ENCODE measurements at places on chromosomes 6 and 20. TPM values are rescaled to one million over a fixed set of nuclear protein-coding genes. Genes with fewer than 3 reads are reported as not detected.
A peak's percentile ranks its signal among the peaks of the same experiment; 100 is the strongest.

Gene TOX2
- polyA plus RNA-seq, result 1.7 TPM

Gene FAM110A
- polyA plus RNA-seq, result 12.1 TPM

Gene TCP1
- 215 TPM for polyA plus RNA-seq

Gene RFX6
- polyA plus RNA-seq, result 0.73 TPM

Gene BPIFA3
- polyA plus RNA-seq, result not detected

Gene EYS
- polyA plus RNA-seq, result not detected

Gene CDKN1A
- polyA plus RNA-seq, result 257 TPM

Gene SLC17A3
- not detected for polyA plus RNA-seq

Gene PHIP
- polyA plus RNA-seq, result 31.8 TPM

DNA sequence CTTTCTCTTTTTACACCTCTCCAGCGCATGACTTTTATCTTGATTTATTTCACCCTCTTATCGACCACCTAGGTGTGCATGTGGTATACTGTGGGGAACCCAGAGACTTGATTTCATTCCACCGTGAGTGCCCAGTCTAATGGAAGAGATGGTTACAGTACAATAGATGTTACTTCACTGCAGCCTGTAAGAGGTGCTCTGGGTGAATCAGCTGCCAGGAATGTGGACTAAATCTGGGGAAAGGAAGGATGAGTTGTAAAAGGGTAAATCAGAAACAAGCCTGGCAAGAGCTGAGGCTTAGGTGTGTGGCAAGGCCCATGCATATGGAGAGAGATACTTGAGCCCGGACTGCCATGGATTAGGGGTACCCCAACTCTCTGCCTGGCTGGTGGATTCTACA, 7.4 kb downstream of the STK35 start:
- peaks cover 5% of the 10 kb centered on the region for H3K36me3 ChIP-seq
- peaks cover 20% of the 10 kb centered on the region for H3K4me1 ChIP-seq
- no peaks in the 10 kb centered on the region for H3K27me3 ChIP-seq
- no peak for DNase-seq
- H3K4me3 ChIP-seq, result no peak overlapping the region

DNA sequence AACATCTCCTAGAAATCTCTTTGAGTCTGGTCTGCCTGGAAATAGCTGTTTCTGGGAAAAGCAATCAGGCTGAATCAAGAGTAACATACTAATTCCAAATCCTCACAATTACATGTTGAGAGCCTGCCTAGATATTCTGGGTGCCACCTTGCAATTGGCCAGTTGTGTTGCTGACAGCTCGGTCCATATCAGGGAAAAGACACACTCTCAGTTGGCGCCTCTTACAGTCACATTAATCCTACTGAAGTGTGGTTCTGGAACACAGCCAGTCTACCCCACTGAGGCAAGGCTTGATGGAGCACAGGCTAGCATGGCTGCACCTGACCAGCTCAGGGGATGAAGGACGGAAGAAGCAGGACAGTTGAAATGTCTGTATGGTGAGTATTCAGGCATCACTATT, 121.4 kb upstream of the TAB2 start:
- H3K4me3 ChIP-seq, result no peak overlapping the region
- H3K27ac ChIP-seq, result no peak overlapping the region
- H3K36me3 ChIP-seq, result no peaks in the 10 kb centered on the region
- no peak for DNase-seq
- no peaks in the 10 kb centered on the region for H3K27me3 ChIP-seq

- no peaks in the 10 kb centered on the region for H3K36me3 ChIP-seq
- peak overlapping the region; percentile 27 for H3K4me3 ChIP-seq
- H3K4me1 ChIP-seq, result peaks cover 53% of the 10 kb centered on the region
Observed at GRCh38 chr20:31572042-31572700, 32.9 kb upstream of the ID1 start.

DNA sequence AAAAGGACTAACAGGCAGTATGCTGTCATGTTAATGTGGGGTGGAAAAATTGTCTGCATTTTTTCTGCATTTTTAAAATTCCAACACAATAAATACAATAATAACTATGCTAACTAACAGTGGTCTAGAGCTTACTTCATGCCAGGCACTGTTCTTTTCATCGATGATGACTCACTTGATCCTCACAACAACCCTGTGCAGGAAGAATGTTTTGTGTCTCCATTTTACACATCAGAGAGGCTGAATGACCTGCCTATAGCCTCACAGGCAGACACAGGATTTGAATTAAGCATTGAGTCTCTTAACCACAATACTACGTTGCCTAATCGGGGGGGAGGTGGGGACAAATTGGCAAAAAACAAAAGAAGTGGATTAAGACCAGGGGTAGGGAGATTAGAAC, 26.9 kb upstream of the FANCE start:
- H3K4me3 ChIP-seq, result no peak overlapping the region
- no peaks in the 10 kb centered on the region for H3K4me1 ChIP-seq
- H3K36me3 ChIP-seq, result peaks cover 15% of the 10 kb centered on the region
- no peak for DNase-seq
- no peak overlapping the region for H3K27ac ChIP-seq
- no peaks in the 10 kb centered on the region for H3K27me3 ChIP-seq

GRCh38 chr6:33424855-33425667, 5.2 kb downstream of the SYNGAP1 start:
- H3K27ac ChIP-seq, result peak overlapping the region; percentile 99
- no peaks in the 10 kb centered on the region for H3K27me3 ChIP-seq
- peak overlapping the region; percentile 46 for H3K4me3 ChIP-seq
- peaks cover 3% of the 10 kb centered on the region for H3K4me1 ChIP-seq

DNA sequence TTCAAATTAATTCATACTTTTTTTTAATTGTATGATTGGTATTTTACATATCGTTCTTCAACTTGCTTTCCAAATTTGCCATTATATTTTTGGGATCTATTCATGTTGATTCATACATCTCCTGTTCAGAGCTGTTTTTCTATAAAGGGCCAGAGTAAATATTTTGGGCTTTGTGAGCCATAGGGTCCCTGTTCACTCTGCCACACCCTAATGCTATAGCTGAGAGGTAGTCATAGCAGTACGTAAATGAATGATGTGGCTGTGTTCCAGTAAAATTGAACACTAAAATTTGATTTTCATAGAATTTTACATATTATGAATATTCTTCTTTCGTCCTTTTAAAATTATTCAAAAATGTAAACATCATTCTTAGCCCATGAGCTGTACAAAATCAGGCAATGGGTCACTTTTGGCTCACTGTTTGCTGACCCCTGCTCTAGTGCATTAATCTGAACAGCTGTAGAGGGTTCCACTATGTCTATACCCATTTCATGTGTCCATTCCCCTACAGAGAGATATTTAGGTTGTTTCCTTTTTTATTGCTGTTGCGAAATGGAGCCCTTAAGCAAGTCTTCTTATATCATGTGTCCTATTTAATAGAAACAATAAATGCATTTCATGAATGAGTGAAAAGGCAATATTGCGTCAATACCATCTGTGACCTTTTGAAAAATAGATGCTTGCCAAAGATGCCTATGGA, 136.4 kb upstream of the SALL4 start:
- H3K4me1 ChIP-seq, result no peaks in the 10 kb centered on the region
- no peak overlapping the region for H3K4me3 ChIP-seq
- no peak for DNase-seq
- H3K36me3 ChIP-seq, result no peaks in the 10 kb centered on the region
- no peak overlapping the region for H3K27ac ChIP-seq

DNA sequence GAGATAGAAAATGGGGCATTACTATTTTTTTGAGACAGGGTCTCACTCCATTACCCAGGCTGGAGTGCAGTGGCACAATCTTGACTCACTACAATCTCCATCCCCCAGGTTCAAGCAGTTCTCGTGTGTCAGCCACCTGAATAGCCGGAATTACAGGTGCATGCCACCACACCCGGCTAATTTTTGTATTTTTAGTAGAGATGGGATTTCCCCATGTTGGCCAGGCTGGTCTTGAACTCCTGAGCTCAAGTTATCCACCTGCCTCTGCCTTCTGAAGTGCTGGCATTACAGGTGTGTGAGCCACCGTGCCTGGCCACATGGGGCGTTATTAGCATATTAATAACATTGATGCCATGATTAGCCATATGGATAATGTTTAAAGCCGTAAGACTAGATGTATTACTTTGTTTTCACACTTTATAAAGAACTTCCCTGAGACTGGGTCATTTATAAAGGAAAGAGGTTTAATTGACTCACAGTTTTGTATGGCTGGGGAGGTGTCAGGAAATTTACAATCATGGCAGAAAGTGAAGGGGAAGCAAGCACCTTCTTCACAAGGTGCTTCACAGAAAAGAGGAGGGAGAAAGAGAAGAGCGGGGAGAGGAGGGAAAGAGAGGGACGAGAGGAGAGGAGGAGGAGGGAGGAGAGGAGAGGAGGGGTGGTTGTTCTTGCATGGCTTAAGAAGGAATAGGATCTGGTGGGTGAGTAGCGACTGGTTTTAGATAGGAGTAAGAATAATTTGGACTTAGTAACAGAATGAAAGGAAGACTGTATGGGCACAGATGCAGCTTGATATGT, 51.9 kb downstream of the MYO6 start:
- no peaks in the 10 kb centered on the region for H3K27me3 ChIP-seq
- DNase-seq, result no peak
- H3K36me3 ChIP-seq, result peaks cover 8% of the 10 kb centered on the region
- H3K4me1 ChIP-seq, result no peaks in the 10 kb centered on the region
- H3K4me3 ChIP-seq, result no peak overlapping the region

DNA sequence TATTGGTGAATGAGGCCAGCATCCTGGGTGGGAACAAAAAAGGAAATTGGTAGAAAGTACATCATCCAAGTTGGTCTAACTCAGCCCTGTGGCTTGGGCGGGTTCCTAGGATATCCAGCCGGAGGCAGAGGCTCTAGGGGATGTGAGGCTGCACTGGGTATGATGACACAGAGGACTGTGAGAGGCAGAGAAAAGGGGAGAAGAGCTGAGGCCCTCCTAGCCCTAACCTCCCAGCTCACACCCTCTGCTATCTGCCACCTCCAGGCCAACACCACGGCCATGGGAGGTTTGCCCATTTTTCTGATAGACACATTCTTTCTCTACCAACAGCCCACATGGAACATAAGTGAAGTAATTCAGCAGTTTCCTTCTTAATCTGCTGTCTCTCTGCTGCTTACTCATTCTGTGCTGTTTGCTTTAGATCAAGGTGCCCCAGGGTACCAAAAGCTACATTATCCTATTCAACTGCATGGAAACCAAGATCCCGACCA, 284.4 kb downstream of the ESR1 start:
- DNase-seq, result no peak
- H3K27ac ChIP-seq, result no peak overlapping the region
- no peaks in the 10 kb centered on the region for H3K27me3 ChIP-seq

GRCh38 chr6:68252632-68253031, 382.4 kb upstream of the ADGRB3 start:
- no peak overlapping the region for H3K27ac ChIP-seq
- H3K4me3 ChIP-seq, result no peak overlapping the region
- H3K27me3 ChIP-seq, result no peaks in the 10 kb centered on the region
- H3K4me1 ChIP-seq, result no peaks in the 10 kb centered on the region
- H3K36me3 ChIP-seq, result no peaks in the 10 kb centered on the region

GRCh38 chr6:20599302-20600051, 65.2 kb downstream of the CDKAL1 start:
- H3K27me3 ChIP-seq, result no peaks in the 10 kb centered on the region
- no peak overlapping the region for H3K27ac ChIP-seq
- peaks cover 16% of the 10 kb centered on the region for H3K36me3 ChIP-seq
- no peak overlapping the region for H3K4me3 ChIP-seq
- DNase-seq, result no peak
- no peaks in the 10 kb centered on the region for H3K4me1 ChIP-seq

DNA sequence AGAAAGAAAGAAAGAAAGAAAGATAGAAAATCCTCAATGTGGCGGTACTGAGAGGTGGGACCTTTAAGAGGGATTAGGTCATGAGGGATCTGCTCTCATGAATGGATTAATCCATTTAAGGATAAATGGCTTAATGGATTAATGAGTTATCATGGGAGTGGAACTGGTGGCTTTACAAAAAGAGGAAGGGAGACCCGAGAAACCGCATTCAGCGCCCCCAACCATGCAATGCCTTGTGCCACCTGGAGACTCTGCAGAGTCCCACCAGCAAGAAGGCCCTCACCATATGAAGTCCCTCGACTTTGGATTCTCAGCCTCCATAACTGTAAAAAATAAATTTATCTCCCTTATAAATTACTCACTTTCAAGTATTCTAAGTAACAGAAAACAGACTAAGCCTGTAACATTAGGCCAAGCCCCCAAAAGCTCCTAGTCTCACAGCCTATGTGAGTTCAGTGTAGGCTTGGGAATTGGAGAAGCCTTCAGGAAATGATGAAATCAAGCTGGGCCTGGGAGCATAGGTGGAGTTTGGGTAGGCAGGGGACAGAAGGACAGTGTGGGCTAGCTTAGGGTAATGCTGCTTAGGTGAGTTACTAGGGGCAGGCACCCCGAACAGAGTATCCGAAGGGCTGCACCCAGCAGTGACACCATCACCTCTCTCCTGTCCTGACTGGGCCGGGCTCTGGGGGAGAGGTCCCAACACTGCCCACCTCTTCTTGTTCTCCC, 36.2 kb upstream of the RNF24 start:
- no peaks in the 10 kb centered on the region for H3K27me3 ChIP-seq
- H3K4me1 ChIP-seq, result no peaks in the 10 kb centered on the region
- no peak overlapping the region for H3K4me3 ChIP-seq
- DNase-seq, result no peak
- H3K27ac ChIP-seq, result no peak overlapping the region
- no peaks in the 10 kb centered on the region for H3K36me3 ChIP-seq

- no peaks in the 10 kb centered on the region for H3K27me3 ChIP-seq
- H3K4me1 ChIP-seq, result peaks cover 21% of the 10 kb centered on the region
- no peak overlapping the region for H3K27ac ChIP-seq
- H3K4me3 ChIP-seq, result no peak overlapping the region
Observed at GRCh38 chr20:33441142-33441955, 2.2 kb downstream of the SNTA1 start.

- H3K27ac ChIP-seq, result no peak overlapping the region
- H3K4me1 ChIP-seq, result no peaks in the 10 kb centered on the region
- no peak overlapping the region for H3K4me3 ChIP-seq
Observed at GRCh38 chr6:45477278-45477677, 99.5 kb upstream of the SUPT3H start.

GRCh38 chr6:40907198-40907701, 131.8 kb downstream of the UNC5CL start:
- no peaks in the 10 kb centered on the region for H3K27me3 ChIP-seq
- no peaks in the 10 kb centered on the region for H3K36me3 ChIP-seq
- H3K27ac ChIP-seq, result no peak overlapping the region
- no peak for DNase-seq

- H3K4me3 ChIP-seq, result no peak overlapping the region
- H3K36me3 ChIP-seq, result no peaks in the 10 kb centered on the region
- no peak for DNase-seq
- no peaks in the 10 kb centered on the region for H3K27me3 ChIP-seq
Observed at GRCh38 chr20:19428324-19428723, 215.9 kb downstream of the SLC24A3 start.

- peaks cover 2% of the 10 kb centered on the region for H3K27me3 ChIP-seq
- H3K36me3 ChIP-seq, result no peaks in the 10 kb centered on the region
- no peak for DNase-seq
Observed at GRCh38 chr6:19998541-19998940, 161.4 kb downstream of the ID4 start.

DNA sequence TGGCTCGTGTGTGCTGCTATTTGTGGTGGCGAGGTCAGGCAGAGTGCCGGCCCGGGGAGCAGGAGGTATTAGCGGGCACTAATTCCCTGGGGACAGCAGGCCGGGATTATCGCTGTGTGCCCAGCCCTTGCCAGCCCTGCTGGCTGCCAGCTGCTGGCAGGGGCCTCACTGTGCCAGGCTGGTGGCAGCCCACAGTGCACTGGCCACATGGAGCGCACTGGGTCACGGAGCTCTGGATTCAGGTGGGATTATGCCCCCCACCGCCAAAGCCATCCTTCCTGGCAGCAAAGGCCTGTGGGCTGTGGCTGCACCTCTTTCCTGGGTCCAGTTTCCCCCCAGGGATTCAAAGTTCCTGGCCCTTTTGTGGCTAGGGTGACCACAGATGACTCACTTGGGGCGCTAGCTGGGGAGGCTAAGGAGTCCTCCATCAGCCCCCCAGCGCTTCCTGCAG, 59.7 kb downstream of the YTHDF1 start:
- DNase-seq, result no peak
- no peaks in the 10 kb centered on the region for H3K36me3 ChIP-seq
- no peaks in the 10 kb centered on the region for H3K4me1 ChIP-seq
- no peak overlapping the region for H3K4me3 ChIP-seq
- H3K27ac ChIP-seq, result no peak overlapping the region
- H3K27me3 ChIP-seq, result peaks cover 24% of the 10 kb centered on the region

Data from small intestine (tissue), 16 donors.